ENCODE measurements at places on chromosomes 2 and 18.

GRCh38 chr18:54416436-54416835, 58.7 kb downstream of the C18orf54 start:
- no peak for DNase-seq

DNA sequence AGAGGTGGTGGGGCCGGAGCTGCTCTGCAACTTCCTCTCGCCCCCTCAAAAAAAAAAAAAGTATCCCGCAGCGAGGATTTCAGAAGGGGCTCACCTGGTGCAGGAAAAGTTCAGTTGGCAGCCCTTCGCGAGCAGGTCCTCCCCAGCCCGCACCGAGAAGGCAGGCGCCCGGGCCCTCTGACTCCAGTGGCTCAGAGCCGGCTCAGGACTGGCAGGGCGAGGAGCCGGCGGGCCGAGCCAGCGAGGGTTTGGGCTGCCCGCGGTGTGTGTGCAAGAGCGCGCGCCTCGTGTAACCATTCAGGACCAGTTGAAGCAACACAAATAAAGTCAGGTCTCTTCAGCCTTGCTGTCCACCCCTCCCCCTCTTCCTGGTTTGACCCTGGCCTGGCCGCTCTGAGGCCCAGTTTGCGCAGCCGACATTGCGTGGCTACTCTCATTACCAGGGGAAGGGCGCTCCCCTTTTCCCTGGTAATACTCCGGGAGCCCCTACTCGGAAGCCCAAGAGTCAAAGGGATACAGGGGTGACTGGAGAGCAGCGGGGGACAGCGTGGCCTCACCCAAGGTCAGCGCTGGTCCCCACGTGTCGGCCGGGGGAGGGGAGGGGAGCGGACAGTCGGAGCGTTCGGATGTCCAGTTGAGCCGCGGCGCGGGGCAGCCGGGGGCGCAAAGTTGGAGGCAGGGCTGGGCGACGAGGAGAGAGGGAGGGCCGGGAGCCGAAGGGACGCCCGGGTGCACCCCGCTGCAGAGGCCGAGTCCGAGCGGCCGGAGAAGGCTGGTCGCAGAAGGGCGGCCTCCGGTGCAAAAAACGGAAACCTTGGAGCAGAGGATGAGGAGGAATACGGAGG, 12.3 kb downstream of the EN1 start:
- DNase-seq: no peak

GRCh38 chr2:82796132-82796531, 1662.9 kb downstream of the SUCLG1 start:
- DNase-seq: no peak

GRCh38 chr2:191255271-191255670, 10.1 kb downstream of the MYO1B start:
- DNase-seq: no peak

GRCh38 chr2:215145611-215146010, 7.2 kb upstream of the ABCA12 start:
- no peak for DNase-seq

GRCh38 chr2:39922679-39923405, 143.8 kb upstream of the THUMPD2 start:
- DNase-seq: no peak

GRCh38 chr2:231191896-231192872, 6.2 kb upstream of the ARMC9 start:
- no peak for DNase-seq

DNA sequence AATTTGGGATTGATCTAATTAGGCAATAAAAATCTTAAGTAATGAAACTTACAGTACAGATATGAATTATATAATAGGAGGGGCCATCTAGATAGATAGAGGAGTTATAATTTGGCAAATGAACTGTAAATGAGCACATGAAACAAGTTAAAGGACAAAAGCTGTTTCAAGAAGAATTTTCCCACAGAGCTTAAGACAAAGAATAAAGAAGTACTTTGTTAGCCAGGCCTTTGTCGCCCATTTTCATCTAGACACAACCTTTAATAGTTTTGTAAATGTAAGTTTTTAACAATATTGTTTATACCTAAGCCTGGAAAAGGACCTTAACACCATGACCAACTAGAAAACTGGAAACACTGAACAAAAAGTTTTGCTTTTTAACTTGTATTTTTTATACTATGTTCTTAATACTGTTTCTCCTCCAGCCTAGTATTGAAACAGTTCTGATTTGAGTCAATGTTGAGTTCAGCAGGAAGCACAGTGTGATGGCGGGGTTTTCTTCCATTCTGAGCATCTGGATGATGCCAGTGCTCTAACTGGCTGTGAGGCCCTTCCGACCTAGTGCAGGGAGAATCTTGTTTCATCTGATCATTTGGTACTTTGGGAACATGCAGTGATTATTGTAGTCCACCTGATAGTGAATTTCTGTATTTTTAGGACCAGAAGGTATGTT, 37.6 kb downstream of the FARP2 start:
- no peak for DNase-seq

GRCh38 chr2:216317831-216318520, 54.3 kb downstream of the MARCHF4 start:
- no peak for DNase-seq

- no peak for DNase-seq
Observed at GRCh38 chr2:45013229-45014015, 4.2 kb upstream of the SIX2 start.

GRCh38 chr2:234967201-234967869, 15.5 kb downstream of the SH3BP4 start:
- DNase-seq: no peak

DNA sequence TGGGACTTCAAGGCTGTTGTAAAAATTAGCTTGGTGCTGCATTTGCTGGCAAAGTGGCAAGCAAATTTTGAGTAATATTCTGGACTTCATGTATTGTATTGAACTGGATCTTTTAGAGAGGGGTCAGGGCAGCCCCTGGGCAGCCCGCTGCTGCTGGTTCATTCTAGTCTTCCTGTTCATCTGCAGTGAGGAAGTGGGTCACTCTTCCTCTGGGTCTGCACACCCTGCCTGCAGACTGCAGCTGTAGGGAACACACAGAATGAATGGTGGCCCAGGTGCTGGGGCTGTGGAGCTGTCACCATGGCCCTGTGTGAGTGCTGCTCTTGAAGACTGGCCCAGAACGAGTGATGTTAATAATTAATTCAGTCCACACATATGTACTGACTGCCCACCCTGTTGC, 9.4 kb downstream of the SH3RF3 start:
- DNase-seq: no peak

- no peak for DNase-seq
Observed at GRCh38 chr18:70221915-70222278, 16.4 kb upstream of the RTTN start.

GRCh38 chr2:9250091-9250490, 43.5 kb downstream of the ASAP2 start:
- no peak for DNase-seq

GRCh38 chr18:55406451-55406991, 181.5 kb downstream of the TCF4 start:
- no peak for DNase-seq

GRCh38 chr2:6358985-6359384, 506.7 kb downstream of the CMPK2 start:
- no peak for DNase-seq

GRCh38 chr2:46982351-46983064, 66.9 kb upstream of the MCFD2 start:
- no peak for DNase-seq

DNA sequence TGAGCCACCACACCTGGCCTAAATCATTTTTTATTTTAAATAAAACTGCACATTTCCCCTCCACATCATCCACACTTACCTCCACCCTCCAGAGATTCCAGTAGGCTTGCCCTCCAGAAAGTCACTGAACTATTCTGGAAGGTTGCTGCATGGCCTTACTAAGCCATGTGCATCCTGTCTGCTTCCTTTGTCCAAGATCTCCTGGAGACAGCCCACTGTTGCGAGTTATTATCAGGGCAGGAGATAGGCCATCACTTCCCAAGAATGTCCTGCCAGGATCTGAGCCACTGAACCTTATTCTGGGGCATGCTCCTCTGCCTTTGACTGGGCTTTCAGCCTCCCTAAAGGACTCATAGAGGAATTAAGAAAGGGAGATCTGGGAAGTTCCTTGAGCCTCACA, 26.8 kb downstream of the CCDC68 start:
- no peak for DNase-seq

GRCh38 chr2:49255409-49255971, 101.2 kb upstream of the FSHR start:
- DNase-seq: no peak

- no peak for DNase-seq
Observed at GRCh38 chr2:182638667-182639066, 77.4 kb upstream of the DNAJC10 start.

GRCh38 chr18:77052983-77053309, 79.6 kb downstream of the MBP start:
- no peak for DNase-seq

- no peak for DNase-seq
Observed at GRCh38 chr2:65228263-65228750, 676 bp downstream of the ACTR2 start.

Measured in activated effector memory CD4-positive, alpha-beta T cell treated with Interleukin-2 at 50 U/mL for 16 hours (primary cell).